ENCODE measurements at places on chromosomes 7 and 10. TPM values are rescaled to one million over a fixed set of nuclear protein-coding genes. Genes with fewer than 3 reads are reported as not detected.

FKBP6 gene
- total RNA-seq: not detected

DGKB gene
- total RNA-seq: 45.2 TPM

SUFU gene
- total RNA-seq: 4.8 TPM

GHRHR gene
- 2.8 TPM for total RNA-seq

OPTN gene
- 90.7 TPM for total RNA-seq

FRAT2 gene
- total RNA-seq: 12.7 TPM

INHBA gene
- total RNA-seq: 12.7 TPM

LSM8 gene
- 87.4 TPM for total RNA-seq

VAX1 gene
- 4.6 TPM for total RNA-seq

SORBS1 gene
- total RNA-seq: 90.7 TPM

STEAP1B gene
- 1.8 TPM for total RNA-seq

KCNMA1 gene
- total RNA-seq: 76.1 TPM

ADRA2A gene
- total RNA-seq: 6.0 TPM

ZNF485 gene
- 8.3 TPM for total RNA-seq

Measured in diencephalon (tissue), 1 donor.